ENCODE measurements at places on chromosomes 12 and 14.

DNA sequence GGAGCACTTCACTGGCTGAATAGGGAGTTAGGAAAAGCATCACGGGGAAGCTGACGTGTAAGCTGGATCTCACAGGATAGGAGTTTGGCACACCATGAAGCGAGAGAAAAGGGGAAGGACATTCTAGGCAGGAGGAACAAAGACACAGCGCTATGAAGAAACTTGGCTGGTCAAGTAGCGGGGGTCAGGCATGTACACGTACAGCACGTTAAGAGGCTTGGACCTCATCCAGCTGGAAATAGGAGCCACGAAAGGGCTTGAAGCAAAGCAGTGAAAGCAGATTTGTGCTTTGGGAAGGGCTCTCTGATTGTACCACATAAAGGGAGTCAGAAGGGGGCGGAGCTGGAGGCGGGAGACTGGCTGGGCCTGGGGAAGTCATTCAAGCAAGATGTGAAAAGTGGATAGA lies 19.6 kb upstream of the GALNT8 start:
- no peak for DNase-seq

DNA sequence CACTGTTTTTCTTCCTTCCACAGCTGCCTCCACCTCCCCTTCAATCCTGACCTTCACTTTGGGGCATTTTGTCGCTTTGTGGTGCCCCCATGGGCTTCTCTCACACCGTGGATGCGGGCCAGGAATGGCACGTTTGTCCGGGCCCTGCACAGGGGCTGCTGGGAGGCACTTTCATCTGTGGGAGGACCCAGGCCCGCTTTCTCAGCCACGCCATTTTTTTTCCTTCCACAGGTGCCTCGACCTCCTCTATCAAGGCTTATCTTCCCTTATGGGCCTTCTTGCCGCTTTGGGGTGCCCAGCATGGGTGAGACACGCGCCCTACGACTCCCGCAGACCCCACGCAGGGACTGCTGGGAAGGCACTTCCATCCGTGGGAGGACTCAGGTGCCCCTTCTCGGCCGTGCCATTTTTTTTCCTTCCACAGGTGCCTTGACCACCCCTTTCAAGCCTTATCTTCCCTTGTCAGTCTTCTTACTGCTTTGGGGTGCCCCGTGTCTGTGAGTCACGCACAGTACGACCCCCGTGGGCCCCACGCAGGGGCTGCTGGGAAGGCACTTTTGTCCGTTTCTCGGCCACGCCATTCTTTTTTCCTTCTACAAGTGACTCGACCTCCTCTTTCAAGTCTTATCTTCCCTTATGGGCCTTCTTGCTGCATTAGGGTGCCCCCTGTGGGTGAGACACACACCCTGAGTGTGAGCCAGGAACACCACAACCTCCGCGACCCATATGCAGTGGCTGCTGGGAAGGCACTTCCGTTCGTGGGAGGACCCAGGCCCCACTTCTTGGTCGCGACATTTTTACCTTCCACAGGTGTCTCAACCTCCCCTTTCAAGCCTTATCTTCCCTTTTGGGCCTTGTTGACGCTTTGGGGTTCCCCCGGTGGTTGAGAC lies 270.7 kb downstream of the ALG10 start:
- DNase-seq = no peak

DNA sequence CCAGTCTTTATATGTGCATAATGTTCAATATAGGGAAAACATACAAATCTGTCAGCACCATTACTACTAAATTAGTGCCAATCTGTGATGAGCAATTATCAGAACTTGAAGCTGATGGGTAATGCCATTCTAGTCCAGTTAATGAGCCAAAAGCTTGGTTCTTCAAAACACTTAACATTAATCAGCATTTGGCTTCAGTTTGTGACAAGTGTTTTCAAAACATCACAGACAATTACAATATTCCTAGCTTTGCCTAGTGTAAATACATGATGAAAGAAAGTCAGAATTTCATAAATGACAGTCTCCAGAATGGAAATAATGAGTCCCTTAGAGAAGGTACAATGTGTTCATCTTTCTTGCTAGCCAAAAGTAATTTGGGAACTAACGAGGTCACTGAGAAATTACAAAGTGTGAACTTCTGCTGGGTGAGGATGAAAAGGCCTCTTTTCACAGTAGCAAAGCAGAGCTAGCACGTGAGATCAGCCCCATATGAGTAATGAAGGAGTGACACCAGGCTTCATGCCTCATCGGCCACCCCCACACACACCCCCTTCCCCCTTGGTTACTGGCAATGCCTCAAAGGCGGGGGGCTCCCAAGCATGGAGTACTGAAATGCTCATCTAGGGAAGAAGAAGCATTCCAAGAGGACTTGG lies 180.6 kb upstream of the EEA1 start:
- DNase-seq = no peak

DNA sequence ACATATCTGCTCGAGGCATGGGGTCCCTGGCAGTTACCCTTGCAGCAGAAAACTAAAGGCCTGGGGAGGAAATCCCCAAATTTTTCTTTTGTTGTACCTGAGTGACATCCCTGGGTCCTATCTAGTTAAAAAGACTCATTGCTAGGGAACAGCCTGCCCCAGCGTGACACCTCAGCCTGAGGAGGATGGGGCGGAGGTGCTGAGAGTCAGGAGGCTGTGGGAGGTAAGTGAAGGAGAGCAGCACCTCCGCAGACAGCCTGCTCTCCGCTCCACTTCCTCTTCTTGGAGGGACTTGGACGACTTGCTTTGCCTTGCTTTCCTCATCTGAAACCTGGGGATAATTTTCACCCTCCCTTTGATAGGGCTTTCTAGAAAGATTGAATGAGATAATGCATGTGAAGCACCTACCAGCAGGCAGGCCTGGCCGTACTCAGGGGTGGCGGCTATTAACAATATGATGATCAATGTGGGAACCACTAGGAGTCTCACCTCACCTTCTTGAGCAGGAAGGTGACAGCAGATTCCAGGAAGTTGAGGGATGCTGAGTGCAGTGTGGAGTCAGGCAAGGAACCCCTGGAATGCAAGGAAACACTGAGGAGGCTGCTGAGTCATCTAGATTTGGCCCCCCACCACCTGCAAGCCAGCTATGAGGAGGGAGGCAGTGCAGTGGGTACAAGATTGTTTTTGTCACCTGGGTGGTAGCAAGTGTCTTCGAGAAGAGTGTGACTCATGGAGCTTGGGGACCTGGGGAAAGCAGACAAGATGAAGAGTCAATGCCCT lies 23.2 kb downstream of the UBE3B start:
- no peak for DNase-seq

DNA sequence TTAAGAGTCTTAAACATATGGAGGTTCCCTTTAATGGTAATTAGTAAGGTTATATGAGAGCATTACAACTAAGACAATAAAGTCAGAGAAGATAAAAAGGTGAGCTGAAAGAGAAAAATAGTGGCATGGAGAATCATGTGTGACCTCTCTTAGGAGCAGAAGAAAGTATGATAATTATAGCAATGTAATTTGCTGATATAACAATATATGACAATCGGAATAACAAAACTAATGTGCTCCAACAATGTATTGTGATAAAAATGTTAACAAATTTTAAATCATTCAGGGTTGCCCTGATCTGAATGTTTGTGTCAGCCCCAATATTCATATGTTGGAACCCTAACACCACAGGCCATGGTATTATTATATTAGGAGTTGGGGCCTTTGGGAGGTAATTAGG lies 269.6 kb upstream of the PPFIA2 start:
- no peak for DNase-seq

GRCh38 chr14:74977901-74978385 lies 22.5 kb upstream of the PGF start:
- DNase-seq = no peak

DNA sequence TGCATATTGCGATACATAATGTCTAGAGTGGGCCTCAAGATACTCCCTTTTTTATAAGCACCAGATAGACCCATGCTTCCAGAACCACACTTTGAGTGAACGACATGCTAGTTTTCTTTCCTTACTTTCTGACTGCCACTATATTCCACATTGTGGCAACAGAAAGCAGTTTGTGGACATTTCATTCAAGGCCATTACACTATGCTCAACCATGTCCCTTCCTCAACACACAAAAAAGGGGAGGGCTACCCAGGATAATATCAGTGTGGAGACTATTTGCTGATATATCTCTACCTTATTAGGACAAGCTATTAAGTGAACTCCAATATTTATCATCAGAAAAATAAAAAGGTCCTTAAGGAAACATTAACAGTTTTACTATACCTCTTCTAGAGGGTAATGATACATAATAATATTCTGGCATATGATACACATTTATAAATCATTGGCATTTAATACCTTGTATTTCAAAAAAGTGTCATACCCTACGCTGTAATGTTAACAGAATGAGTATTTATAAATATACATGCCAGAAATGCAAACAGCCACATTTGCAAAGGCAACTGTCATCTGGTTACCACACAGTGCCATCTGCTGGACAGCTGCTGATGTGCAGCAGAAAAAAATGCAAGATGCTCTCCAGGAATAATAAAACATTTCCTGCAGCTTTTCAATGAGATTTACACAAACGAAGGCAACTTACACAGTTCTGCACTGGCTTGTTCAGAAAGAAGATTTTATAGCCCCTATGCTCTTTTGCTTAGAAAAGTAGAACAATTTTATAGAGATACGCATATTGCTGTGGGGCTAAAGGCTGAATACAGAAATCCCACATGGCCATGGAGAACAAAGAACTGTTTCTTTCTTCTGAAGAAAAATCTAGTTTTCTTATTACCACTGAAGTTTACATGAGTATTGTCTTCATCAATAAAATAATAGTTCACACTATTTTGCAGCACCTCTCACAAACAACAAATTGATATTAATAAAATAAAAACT lies 182.2 kb upstream of the GRIP1 start:
- peak; percentile 43 for DNase-seq

GRCh38 chr12:79288911-79289310 lies 401.9 kb downstream of the PAWR start:
- DNase-seq = no peak

- DNase-seq = no peak
Observed at GRCh38 chr14:52350445-52350844, 36.3 kb downstream of the PTGER2 start.

DNA sequence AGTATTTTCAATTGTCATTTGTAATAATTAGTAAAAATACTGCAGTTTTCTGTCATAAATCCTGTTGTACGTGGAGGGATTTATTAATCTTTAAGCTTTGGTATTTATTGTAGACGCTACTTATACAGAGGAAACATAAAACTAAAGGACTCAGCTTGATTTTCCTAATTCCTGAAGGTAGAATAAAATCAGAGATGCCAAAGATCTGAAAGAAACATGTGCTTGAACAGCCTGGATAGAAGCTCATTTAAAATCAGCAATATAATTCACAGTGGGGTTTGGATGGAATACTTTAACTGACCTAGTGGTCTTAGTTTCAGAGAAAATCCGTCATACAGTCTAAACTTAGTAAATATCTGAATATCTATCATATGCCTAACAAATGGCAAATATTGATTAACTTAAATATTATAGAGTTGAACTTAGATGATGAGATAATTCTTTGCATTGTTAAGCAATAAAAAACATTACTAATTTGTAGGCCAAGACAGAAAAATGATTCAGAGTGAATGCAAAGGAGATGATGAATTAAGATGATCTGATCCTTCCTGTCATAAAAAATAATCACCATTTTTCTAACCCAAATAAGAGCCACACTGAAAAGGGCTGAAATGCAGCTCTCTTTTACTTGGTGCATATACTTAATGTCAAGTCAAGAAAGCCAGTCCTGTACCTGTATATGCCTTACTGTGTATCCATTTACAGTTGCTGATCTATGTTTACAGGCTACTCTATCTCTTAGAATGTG lies 397.1 kb upstream of the DCN start:
- DNase-seq = no peak

DNA sequence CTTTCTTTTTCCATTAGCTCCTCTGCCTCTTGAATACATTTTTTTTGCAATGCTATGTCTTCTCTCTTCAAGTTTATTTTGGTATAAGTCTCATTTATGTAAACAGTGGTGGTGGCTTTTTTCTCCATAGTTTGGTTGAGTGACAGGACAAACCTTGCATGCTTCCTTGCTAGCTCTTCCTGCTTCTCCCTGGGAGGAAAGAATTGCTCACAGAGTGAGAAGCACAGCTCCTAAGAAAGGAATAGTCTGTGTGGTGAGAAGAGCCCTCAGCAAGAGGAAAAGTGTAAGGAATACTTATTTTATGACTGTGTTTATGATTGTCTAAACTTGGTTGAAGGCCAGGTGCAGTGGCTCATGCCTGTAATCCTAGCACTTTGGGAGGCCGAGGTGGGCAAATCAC lies 11.5 kb downstream of the CCDC175 start:
- DNase-seq = no peak

DNA sequence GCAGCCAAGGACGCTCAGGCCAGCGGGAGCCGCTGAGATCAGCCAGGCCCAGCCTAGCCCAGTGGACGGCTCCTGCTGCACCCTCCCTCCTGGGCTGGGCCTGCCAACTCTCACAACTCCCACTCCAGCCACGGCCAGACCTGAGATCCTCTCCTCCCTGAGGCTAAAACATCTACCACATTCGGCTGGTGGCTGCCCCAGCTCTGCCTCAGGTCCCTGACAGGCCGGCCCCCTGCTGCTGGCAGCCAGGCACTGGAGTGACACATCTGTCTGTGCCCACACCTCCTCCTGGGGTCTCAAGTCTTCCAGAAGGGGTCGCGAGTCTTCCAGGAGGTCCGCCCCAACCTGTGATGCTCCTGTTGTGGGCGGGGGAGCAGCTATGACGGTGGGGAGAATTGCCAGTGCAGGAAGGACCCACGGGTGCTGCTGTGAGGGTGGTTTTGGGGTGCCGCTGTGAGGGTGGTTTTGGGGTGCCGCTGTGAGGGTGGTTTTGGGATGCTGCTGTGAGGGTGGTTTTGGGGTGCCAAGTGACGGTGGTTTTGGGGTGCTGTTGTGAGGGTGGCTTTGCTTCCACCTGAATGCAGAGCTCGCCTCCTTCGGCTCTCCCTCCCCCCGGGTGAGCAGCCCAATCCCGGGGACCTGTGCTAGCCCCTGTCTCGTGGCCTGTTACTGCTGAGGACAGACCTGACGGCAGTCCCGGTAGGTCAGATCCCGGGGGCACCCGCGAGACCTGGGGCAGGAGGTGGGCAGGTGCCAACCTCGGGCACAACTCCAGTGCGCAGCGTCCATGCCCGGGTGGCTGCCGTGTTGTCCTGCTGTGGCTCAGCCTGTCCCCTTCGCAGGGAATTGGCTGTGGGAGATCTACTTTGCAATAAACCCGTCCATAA lies 27.5 kb upstream of the C14orf180 start:
- no peak for DNase-seq

DNA sequence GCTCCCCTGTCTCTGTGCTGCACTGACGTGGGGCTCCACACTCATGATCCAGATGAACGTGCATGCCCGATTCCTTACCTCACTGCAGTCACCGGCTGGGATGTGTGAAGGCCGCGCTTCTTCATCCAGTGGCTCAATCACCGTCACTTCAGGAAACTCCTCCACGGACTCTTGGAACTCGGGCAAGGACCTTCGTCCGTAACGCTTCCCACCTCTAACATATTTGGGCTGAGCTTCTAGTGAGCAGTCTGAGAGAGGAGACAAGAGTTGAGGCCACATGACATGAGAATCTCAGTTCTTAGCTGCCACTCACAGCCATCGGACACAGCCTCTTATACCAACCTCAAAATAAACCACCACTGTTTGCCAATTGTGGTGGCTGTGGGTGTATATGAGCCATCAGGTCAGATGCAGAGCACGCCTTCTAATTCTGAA lies 38.3 kb downstream of the NIN start:
- no peak for DNase-seq

GRCh38 chr14:43792980-43793379 lies 714.1 kb downstream of the FSCB start:
- no peak for DNase-seq

- DNase-seq = no peak
Observed at GRCh38 chr12:119075918-119076317, 94.6 kb downstream of the SRRM4 start.

Data from EL (cell line).